ENCODE measurements at places on chromosomes 6 and 20.

DNA sequence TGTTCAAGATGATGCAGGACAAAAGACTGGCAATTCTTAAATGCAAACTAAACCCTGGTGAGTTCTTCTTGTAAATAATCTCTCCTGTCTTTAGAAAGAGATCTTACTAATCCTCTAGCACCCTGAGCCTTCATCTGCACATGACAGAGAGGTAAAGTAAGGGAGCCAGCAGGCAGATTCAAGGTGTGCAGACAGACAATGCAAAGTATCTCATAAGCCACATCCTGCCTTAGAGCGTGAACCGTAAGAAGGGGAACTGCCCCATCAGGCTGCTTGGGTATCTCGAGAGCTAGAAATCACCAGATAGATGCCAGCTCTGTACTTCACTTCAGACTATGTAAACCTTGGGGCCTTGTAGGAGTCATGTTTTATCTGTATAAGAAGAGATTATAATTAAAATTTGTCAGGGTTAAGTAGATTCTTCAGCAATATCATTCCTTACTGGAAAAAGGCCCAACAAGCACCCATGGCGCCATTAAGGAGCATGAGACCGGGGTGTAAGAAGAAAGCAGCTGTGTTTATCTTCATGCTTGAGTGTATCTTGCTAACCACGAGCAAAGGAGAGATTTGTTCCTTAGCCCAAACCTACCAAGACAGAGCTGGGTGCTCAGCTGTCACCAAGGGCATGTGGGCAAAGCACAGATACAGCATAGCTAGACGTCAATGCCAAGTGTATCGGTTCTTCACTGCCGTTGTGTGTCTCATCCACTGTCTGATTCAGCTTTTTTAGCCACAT is 24.4 kb downstream of the CNR1 start:
- DNase-seq = no peak

- DNase-seq = no peak
These were observed 132.2 kb downstream of the PRND start for GRCh38 chr20:4853757-4854560.

DNA sequence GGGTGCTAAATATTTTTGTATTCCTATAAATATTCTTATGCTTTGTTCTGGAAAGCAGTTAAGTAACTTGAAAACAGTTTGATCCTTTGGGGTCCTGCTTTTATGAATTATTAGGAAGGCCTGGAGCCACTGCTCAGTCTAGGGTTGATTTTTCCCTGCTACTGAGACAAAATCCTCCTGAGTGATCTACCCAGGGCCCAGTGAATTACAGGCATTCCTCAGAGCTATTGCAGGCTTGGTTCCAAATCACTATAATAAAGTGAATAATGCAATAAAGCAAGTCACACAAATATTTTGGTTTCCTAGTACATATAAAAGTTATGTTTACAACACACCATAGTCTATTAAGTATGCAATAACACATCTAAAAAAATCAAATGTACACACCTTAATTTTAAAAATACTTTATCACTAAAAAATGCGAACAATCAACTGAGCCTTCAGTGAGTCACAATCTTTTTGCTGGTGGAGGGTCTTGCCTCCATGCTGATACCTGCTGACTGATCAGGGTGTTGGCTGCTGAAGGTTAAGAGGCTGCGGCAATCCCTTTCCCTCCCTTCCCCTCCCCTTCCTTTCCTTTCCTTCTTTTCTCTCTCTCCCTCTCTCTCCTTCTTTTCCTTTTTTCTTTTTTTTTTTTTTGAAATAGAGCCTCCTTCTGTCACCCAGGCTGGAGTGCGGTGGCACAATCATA is 43.0 kb downstream of the DNAAF9 start:
- DNase-seq = no peak

DNA sequence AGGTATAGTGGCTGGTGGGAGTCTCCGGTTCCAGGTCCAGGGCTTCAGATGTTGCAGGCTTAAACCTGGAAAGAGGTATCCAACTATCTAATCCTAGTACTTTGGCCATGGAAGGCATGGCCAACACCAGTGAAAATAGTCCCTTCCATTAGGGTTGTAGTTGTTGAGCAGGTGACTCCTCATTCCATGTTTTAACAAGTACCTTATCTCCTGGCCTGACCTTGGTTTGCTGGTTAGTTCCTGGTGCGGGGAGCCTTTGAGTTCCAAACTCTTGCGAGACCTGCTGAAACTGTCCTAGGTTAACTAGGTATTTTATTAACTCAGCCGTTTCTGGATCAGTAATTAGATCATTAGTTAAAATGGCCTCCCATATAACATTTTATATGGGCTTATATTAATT is 165.1 kb upstream of the PROKR2 start:
- no peak for DNase-seq

GRCh38 chr20:4886771-4887527 is 114.4 kb downstream of the SLC23A2 start:
- no peak for DNase-seq

DNA sequence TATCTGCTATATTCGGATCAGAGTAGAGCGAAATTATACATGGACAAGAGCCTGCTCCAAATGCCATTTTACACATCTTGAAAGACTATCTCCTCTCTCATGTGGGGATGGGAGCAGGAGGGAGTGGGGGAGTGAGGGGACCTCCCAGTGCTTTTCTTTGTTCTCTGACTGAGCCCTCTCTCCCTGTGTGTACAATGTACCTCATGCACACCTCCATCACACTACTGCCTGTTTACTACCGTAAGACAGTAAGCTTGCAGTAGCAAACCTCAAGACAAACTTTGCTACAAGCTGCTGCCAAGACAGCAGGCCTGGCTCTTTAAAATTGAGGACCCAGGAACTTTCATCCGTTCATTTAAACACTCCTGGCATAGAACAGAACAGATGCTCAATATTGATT is 7.2 kb downstream of the NHSL1 start:
- DNase-seq = no peak

GRCh38 chr20:40287683-40288082 is 401.4 kb downstream of the MAFB start:
- DNase-seq = no peak

DNA sequence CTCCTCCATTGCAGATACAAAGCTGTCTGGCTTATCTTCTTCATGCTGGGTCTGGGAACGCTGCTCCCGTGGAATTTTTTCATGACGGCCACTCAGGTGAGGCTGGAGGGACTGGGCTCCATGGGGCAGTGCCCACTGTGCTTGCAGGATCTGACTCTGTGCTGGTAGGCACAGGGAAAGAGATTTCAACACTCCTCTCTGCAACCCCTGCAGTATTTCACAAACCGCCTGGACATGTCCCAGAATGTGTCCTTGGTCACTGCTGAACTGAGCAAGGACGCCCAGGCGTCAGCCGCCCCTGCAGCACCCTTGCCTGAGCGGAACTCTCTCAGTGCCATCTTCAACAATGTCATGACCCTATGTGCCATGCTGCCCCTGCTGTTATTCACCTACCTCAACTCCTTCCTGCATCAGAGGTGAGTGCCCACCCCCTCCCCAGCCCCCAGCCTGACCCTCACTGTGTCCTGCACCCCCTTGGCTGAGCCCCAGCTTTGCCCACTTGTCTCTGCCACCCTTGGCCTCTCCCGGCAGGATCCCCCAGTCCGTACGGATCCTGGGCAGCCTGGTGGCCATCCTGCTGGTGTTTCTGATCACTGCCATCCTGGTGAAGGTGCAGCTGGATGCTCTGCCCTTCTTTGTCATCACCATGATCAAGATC is 6.1 kb downstream of the SLC29A1 start:
- no peak for DNase-seq

DNA sequence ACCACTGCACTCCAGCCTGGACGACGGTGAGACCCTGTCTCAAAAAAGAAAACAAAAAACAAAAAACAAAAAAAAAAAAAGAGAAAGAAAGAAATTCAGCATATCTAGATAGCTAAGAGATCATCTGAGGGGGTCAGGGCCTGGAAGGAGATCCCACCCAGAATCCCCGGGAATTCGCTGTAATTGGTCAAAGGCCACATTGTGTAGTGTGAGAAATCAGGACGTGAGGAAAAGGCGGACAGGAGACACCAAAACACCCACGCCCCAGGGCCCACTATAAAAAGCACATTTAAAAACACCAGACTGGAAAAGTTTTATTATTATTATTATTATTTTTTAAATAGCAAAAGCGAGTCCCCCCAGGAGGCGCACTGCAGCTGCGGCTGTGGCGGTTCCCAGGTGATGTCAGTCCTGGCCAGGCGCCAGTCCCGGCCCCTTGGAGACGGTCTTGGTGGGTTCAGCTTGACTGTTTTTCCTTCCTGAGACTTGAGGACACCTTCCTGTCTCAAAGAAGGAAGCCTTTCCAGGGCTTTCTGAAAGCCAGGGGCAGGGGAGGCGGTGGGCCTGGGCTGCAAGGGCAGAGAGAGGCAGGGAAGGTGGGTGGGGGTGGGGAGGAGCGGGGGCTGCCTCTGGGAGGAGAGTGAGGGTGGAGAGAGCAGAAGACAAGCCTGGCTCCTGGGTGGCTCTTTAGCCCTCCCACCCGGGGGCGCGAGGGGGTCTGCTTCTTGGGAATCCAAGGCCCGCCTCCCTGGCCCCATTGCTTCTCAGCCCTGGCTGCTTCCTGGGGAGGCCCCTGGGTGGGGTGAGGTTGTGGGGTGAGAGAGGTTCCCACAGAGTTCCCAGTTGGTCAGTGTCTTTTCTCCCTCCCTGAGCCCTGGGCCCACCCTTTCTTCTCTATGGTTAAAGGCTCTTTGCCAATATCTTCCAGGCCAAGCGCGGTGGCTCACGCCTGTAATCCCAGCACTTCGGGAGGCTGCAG is 14.5 kb downstream of the TCF15 start:
- DNase-seq = no peak

DNA sequence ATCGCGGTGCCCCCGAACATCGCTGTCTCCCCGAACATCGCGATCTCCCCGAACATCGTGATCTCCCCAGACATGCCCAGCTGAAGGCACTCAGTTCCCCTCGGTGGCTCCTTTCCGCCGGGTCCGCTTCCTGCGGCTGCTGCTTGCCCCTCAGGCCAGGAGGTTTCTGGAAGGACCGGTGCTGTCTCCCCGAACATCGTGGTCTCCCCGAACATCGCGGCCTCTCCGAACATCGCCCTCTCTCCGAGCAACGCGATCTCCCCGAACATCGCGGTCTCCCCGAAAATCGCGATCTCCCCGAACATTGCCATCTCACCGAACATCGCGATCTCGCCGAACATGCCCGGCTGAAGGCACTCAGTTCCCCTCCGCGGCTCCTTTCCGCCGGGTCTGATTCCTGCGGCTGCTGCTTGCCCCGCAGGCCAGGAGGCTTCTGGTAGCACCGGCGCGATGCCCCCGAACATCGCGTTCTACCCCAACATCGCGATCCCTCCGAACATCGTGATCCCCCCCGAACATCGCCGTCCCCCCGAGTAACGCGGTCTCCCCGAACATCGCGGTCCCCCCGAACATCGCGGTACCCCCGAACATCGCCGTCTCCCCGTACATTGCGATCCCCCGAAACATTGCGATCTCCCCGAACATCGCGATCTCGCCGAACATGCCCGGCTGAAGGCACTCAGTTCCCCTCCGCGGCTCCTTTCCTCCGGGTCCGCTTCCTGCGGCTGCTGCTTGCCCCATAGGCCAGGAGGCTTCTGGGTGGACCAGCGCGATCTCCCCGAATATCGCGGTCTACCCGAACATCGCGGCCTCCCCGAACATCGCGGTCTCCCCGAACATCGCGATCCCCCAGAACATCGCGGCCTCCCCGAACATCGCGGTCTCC is 808 bp downstream of the ULBP1 start:
- no peak for DNase-seq
